ENCODE measurements at places on chromosomes 7 and 10. TPM values are rescaled to one million over a fixed set of nuclear protein-coding genes. Genes with fewer than 3 reads are reported as not detected.

- DNase-seq = no peak
- no peak overlapping the region for H3K27ac ChIP-seq
- no peaks in the 10 kb centered on the region for H3K27me3 ChIP-seq
- no peaks in the 10 kb centered on the region for H3K36me3 ChIP-seq
- H3K4me1 ChIP-seq = no peaks in the 10 kb centered on the region
These were observed 415.1 kb downstream of the INHBA start for GRCh38 chr7:41287559-41288335.

GRCh38 chr10:93190372-93190771 lies 116.7 kb downstream of the CYP26A1 start:
- H3K27me3 ChIP-seq = no peaks in the 10 kb centered on the region
- H3K27ac ChIP-seq = no peak overlapping the region
- no peaks in the 10 kb centered on the region for H3K4me1 ChIP-seq
- DNase-seq = no peak
- H3K4me3 ChIP-seq = no peak overlapping the region
- H3K36me3 ChIP-seq = no peaks in the 10 kb centered on the region

- H3K36me3 ChIP-seq = no peaks in the 10 kb centered on the region
- DNase-seq = peak; percentile 32
These were observed 597 bp downstream of the APBB1IP start for GRCh38 chr10:26438534-26439341.

DNA sequence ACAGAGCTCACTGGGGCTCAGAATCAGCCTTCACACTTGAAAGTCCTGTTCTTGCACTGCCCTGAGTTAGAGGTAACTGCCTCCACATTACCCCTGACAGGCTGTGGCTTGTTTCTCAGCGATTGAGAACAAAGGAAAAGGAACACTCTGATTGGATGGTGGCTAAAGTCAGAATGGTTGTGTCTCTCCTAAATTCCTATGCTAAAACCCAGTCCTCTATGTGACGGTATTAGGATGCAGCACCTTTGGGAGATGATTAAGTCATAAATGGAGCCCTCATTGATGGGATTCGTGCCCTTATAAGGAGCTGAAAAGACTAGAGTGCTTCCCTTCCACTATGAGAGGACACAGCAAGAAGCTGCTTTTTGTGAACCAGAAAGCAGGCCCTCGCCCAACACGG lies 38.9 kb upstream of the DGKI start:
- H3K27ac ChIP-seq = no peak overlapping the region
- H3K4me1 ChIP-seq = peaks cover 3% of the 10 kb centered on the region
- peaks cover 22% of the 10 kb centered on the region for H3K36me3 ChIP-seq

GRCh38 chr7:130896051-130896881 lies 162.3 kb upstream of the KLF14 start:
- H3K4me3 ChIP-seq = no peak overlapping the region
- H3K27me3 ChIP-seq = no peaks in the 10 kb centered on the region
- H3K4me1 ChIP-seq = peaks cover 15% of the 10 kb centered on the region
- peaks cover 2% of the 10 kb centered on the region for H3K36me3 ChIP-seq
- DNase-seq = no peak

DNA sequence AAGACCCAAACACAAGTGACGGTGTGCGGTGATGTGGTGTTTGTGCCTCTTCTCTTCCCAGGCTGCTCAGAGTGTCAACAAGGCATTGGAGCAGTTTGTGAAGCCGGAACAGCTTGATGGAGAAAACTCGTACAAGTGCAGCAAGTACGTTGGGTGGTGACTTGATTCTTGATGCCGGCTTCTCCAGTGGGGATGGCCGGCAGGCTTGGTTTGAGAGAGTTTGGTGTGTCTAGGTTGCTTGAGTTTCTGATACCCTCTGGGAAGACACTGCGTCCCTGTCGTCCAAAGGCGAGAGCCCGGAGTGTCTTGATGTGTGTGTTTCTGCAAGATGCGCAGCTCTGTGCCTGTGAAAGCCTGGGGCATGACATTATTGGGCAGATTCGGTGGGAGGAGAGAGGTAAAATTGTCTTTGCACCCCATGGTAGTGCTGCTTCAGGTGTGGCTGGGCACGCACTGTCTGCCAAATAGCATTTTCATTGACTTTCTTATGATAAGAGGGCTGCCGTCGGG lies 111.8 kb downstream of the ANKRD61 start:
- no peaks in the 10 kb centered on the region for H3K27me3 ChIP-seq
- no peak overlapping the region for H3K4me3 ChIP-seq
- H3K4me1 ChIP-seq = no peaks in the 10 kb centered on the region
- H3K36me3 ChIP-seq = peaks cover 67% of the 10 kb centered on the region
- no peak for DNase-seq

DNA sequence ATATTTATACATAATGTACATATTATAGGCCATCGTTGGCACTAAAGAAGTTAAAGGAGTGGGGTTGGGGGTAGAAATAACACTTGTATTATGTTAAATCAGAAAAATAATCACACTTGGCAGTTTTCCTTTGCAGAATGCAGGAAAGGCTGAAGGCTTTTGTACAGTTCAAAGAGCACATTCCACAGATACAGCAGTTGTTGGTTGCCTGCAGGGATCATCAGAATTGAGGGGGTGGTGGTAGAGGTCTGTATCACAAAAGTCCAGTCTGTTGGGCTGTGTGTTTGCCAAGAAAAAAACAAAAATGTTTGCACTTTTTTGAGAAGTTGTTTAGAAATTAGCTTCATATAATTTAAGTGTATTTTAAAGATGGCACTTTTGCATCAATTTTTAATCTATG lies 231.8 kb upstream of the FOXP2 start:
- H3K27ac ChIP-seq = no peak overlapping the region
- no peaks in the 10 kb centered on the region for H3K27me3 ChIP-seq
- H3K4me3 ChIP-seq = no peak overlapping the region
- H3K36me3 ChIP-seq = no peaks in the 10 kb centered on the region

GRCh38 chr7:131145026-131145425 lies 182.7 kb upstream of the MKLN1 start:
- DNase-seq = no peak
- H3K4me3 ChIP-seq = no peak overlapping the region
- no peaks in the 10 kb centered on the region for H3K36me3 ChIP-seq
- H3K27me3 ChIP-seq = no peaks in the 10 kb centered on the region
- no peaks in the 10 kb centered on the region for H3K4me1 ChIP-seq

- H3K27ac ChIP-seq = peak overlapping the region; percentile 76
- no peaks in the 10 kb centered on the region for H3K36me3 ChIP-seq
- H3K4me3 ChIP-seq = no peak overlapping the region
These were observed 72.8 kb downstream of the FGFR2 start for GRCh38 chr10:121525251-121526134.

DNA sequence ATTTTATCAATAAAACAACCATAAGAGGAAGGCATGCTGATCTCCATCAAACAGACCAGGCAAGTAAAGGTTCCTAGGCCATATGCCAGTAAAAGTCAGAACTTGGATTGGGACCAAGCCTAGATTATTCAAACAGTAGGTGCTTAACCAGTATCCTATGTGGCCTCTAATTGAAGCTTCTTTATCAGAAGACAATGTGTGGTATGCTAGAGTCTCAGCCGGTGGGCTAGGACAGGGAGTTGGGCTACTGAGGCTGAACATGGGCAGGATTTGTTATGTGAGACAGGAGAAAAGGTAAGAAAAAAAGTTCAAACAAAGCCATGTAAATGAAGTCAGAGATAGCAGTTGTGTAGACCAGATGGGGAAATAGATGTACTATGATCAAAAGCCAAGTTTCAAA lies 413.7 kb upstream of the GHITM start:
- no peaks in the 10 kb centered on the region for H3K4me1 ChIP-seq
- no peak overlapping the region for H3K4me3 ChIP-seq
- no peaks in the 10 kb centered on the region for H3K27me3 ChIP-seq
- H3K27ac ChIP-seq = no peak overlapping the region
- H3K36me3 ChIP-seq = no peaks in the 10 kb centered on the region

GRCh38 chr7:101942603-101943210 lies 125.3 kb downstream of the CUX1 start:
- no peaks in the 10 kb centered on the region for H3K27me3 ChIP-seq
- H3K36me3 ChIP-seq = peaks cover 5% of the 10 kb centered on the region
- no peak for DNase-seq
- H3K27ac ChIP-seq = no peak overlapping the region
- H3K4me3 ChIP-seq = no peak overlapping the region

DNA sequence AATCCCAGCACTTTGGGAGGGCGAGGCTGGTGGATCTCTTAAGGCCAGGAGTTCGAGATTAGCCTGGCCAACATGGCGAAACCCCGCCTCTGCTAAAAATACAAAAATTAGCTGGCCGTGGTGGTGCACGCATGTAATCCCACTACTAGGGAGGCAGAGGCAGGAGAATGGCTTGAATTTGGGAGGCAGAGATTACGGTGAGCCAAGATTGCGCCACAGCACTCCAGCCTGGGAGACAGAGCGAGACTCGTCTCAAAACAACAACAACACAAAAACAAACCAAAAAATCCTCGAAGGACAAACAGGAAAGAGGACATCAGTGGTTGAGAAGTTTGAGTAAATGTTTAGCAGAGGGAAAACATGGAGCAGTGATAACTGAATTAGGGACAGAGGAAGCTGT lies 52.3 kb upstream of the FAM3C start:
- H3K27ac ChIP-seq = no peak overlapping the region
- H3K4me1 ChIP-seq = no peaks in the 10 kb centered on the region
- H3K27me3 ChIP-seq = no peaks in the 10 kb centered on the region
- DNase-seq = no peak
- no peak overlapping the region for H3K4me3 ChIP-seq

DNA sequence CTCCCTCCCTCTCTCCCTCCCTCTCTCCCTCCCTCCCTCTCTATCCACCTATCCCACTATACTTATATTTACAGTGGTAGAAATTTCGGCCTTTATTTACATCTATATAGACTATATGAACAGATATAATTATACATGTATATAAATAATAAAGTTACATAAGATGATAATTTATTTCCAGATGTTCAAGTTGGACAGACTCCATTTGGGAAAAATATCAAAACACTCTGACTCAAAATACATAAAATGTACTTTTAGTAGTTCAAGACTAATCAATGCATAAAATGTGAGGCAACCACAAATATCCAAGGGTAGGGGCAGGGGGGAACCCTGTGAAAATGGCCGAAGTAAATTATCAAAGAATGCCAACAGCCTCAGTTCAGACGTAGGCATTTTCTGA lies 203.0 kb downstream of the FANK1 start:
- no peak for DNase-seq
- no peaks in the 10 kb centered on the region for H3K4me1 ChIP-seq
- no peak overlapping the region for H3K27ac ChIP-seq
- H3K27me3 ChIP-seq = no peaks in the 10 kb centered on the region

DNA sequence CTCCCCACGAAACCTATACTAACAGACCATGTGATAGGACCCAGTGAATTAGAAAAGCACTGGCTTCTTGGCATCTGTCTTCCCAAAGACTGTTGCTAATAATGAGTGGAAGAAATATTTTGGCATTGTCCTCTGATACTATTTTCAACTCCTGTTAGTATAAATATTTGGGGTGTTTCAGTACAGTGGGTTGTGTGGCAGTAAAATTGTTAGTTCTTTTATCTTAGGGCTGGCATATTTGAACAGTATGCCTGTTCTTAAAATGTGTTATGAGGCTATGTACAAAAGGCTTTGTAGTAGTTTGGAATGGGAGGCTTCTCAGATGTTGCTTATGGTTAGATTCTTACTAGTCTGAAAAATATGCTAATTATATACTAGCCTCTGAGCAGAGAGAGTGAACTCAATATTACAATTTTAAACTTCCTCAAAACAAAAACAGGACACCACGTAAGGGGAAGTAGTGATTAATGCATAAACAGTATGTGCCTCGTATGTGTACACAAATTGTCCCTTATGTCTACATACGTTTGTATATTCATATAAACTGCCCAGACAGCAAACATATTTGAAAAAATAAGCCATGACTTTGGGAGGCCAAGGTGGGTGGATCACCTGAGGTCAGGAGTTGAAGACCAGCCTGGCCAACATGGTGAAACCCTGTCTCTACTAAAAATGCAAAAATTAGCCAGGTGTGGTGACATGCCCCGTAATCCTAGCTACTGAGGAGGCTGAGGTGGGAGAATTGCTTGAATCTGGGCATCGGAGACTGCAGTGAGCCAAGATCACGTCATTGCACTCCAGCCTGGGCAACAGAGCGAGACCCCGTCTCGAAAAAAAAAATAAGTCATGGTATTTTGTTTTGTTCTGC lies 115.4 kb downstream of the ARID5B start:
- no peaks in the 10 kb centered on the region for H3K36me3 ChIP-seq
- H3K4me1 ChIP-seq = no peaks in the 10 kb centered on the region
- H3K27me3 ChIP-seq = no peaks in the 10 kb centered on the region
- H3K27ac ChIP-seq = no peak overlapping the region

The ACSM6 gene
- total RNA-seq = not detected

The A1CF gene
- not detected for total RNA-seq

The CCZ1B gene
- total RNA-seq = 128 TPM

The POP7 gene
- 26.2 TPM for total RNA-seq

The GARIN1A gene
- 2.6 TPM for total RNA-seq

The AMZ1 gene
- 2.3 TPM for total RNA-seq

The PRTFDC1 gene
- 32.0 TPM for total RNA-seq
